ENCODE measurements at places on chromosomes 7 and 10. TPM values are rescaled to one million over a fixed set of nuclear protein-coding genes. Genes with fewer than 3 reads are reported as not detected.

DNA sequence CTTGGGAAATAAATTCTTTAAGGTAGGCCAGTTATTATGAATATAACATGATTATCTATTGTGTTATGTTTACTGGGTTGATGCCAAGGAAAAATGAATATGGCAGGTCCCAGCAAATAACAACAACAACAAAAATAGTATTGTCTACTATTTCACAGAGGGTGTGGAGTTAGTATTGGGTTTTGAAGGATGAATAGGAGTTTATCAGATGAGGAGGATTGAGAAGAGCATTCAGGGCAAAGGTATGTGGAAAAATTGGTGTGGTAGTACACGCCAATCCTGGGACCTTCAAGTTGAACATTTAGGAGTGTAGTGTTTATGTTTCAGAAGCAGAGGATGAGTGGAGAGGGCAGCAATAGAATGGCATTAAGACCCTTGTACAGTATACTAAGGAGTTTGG, 671.9 kb downstream of the AUTS2 start:
- H3K27ac ChIP-seq, result no peak overlapping the region
- DNase-seq, result no peak
- no peak overlapping the region for H3K4me3 ChIP-seq
- no peaks in the 10 kb centered on the region for H3K27me3 ChIP-seq
- H3K36me3 ChIP-seq, result no peaks in the 10 kb centered on the region

- H3K4me3 ChIP-seq, result no peak overlapping the region
- no peaks in the 10 kb centered on the region for H3K4me1 ChIP-seq
- no peak for DNase-seq
Observed at GRCh38 chr7:27513885-27514284, 148.8 kb downstream of the HIBADH start.

SFR1 gene
- 6.6 TPM for total RNA-seq

DNA sequence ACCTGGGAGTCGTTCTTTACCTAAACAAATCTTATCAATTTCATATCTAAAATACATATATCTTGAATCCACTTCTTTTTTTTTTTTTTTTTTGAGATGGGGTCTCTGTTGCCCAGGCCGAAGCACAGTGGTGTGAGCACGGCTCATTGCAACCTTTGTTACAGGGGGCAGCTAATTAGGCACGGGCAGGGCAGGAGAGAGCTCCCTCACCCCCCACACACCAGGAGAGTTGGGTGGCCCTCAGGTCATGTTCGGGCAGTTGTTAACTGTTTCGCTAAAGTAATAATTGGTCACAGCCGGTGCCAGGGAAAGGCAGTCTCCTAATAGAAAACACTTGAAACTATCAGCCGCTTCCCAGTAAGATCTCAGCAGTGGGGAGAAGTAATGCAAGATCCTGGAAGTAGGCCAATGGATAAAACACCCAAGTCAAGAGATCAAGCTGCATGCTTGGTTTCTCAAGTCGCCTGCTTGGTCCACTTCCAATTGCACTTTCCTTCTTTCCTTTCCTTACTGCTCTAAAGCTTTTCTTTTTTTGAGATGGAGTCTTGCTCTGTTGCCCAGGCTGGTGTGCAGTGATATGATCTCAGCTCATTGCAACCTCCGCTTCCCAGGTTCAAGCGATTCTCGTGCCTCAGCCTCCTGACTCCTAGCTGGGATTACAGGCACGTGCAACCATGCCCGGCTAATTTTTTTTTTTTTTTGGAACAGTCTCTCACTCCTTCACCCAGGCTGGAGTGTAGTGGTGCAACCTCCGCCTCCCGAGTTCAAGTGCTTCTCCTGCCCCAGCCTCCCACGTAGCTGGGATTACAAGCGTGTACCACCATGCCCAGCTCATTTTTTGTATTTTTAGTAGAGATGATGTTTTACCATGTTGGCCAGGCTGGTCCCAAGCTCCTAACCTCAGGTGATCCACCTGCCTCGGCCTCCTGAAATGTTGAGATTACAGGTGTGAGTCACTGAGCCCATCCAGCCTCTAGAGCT, 21.3 kb upstream of the EFCAB10 start:
- H3K27me3 ChIP-seq, result no peaks in the 10 kb centered on the region
- H3K4me3 ChIP-seq, result no peak overlapping the region
- no peak overlapping the region for H3K27ac ChIP-seq
- peaks cover 3% of the 10 kb centered on the region for H3K36me3 ChIP-seq

DNA sequence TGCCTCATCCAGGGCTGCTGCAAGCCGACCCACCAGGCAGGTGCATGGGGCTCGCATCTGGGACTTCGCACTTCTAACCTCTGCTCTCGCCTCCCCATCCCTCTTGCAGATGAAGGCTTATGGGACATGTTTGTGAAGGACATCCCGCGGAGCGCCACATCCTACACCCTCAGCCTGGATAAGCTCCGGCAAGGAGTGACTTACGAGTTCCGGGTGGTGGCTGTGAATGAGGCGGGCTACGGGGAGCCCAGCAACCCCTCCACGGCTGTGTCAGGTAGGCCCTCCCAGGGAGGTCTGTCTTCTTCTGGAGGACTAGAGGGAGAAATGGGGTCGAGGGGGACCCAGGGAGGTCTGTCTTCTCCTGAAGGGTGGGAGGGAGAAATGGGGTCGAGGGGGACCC, 448.9 kb upstream of the FOXK1 start:
- no peaks in the 10 kb centered on the region for H3K4me1 ChIP-seq
- no peak overlapping the region for H3K27ac ChIP-seq
- H3K36me3 ChIP-seq, result no peaks in the 10 kb centered on the region
- no peak overlapping the region for H3K4me3 ChIP-seq

- H3K27me3 ChIP-seq, result no peaks in the 10 kb centered on the region
- no peaks in the 10 kb centered on the region for H3K4me1 ChIP-seq
- H3K27ac ChIP-seq, result no peak overlapping the region
- DNase-seq, result no peak
- H3K4me3 ChIP-seq, result no peak overlapping the region
- H3K36me3 ChIP-seq, result peaks cover 5% of the 10 kb centered on the region
Observed at GRCh38 chr10:12568391-12569009, 219.2 kb downstream of the CAMK1D start.

DNA sequence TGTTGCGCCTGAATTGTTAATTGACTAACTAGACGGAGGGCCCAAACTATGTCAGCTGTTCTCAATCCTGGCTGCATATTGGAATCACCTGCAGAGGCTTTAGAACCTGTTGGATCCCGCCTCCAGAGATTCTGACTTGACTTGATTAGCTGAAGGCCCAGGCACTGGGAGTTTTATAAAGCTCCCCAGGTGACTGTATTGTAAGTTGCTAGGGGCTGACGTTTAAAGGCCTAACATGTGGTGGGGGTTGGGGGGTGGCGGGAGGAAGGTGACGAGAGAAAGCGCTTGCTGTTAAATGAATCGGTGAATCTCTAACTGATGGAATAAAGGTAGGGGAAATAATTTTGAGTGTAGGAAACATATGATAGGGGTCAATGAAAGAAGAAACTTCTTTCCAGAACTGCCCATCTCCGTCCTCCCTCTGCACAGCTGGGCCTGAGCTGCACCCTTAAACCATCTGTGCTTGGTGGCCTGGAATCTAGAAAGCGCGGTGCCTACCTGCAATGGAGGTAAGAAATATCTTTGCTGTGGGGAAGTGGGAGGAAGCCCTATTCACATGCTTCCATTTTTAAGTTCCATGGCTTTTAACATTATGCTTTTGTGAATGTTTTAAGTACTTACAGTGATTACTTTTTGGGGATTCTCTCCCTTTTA, 225.0 kb upstream of the FAM3C start:
- H3K27ac ChIP-seq, result no peak overlapping the region
- H3K27me3 ChIP-seq, result no peaks in the 10 kb centered on the region
- no peak overlapping the region for H3K4me3 ChIP-seq
- H3K36me3 ChIP-seq, result peaks cover 8% of the 10 kb centered on the region
- no peaks in the 10 kb centered on the region for H3K4me1 ChIP-seq

CHST15 gene
- 8.7 TPM for total RNA-seq

DNA sequence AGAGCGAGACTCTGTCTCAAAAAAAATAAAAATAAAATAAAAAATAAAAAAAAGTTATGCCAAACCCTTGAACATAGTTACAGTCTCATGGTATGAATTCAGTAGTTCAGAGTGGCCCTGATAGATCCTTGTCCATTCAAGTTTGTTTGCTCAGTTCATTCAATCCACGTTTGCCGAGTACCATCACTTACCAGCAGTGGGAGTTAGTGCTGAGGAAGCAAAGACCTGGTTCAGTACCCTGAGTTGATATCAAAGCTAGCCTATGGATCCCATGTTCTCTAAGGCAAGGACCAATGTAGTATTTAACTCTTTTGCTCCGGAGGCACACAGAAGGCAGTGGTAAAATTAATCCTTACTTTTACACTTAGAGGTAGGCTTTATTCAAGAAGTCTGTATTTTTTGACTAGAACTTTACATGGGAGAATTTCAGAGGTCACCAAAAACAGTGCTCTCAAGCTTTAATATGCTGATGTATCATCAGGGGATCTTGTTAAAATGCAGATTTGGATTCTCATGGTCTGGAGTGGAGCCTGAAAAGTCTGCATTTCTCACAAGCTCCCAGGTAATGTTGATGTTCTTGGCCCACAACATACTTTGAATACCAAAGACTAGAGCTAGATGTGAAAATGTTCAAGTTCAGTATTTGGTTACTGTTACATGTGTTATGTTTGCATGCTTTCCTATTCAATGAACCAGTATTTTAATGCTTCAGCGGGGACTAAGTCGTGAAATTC, 38.1 kb upstream of the HBP1 start:
- no peaks in the 10 kb centered on the region for H3K36me3 ChIP-seq
- no peak overlapping the region for H3K4me3 ChIP-seq
- no peaks in the 10 kb centered on the region for H3K4me1 ChIP-seq
- H3K27me3 ChIP-seq, result no peaks in the 10 kb centered on the region
- H3K27ac ChIP-seq, result peak overlapping the region; percentile 47
- DNase-seq, result peak; percentile 41

- H3K36me3 ChIP-seq, result no peaks in the 10 kb centered on the region
- no peak overlapping the region for H3K4me3 ChIP-seq
- peaks cover 50% of the 10 kb centered on the region for H3K27me3 ChIP-seq
- H3K4me1 ChIP-seq, result no peaks in the 10 kb centered on the region
- no peak for DNase-seq
- H3K27ac ChIP-seq, result no peak overlapping the region
Observed at GRCh38 chr7:91357379-91357778, 93.1 kb downstream of the FZD1 start.

DNA sequence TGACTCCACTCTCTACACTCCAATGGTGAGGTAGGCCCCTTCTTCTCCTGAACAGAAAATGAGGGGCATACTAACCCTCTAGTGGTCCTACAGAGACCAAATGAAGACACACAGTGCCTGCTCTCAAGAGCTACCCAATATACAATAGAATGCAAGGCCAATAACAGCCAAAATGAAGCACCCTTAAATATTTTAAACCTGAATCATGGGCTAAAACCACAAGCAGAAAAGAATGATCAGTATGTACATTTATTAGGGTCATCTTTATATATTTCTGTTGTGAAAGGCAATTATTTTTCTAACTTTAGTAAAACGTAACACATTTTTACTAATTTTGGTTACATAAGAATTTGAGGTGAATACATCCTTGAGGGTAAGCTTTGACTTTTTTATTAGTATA, 49.9 kb upstream of the COL1A2 start:
- H3K4me3 ChIP-seq, result no peak overlapping the region
- H3K4me1 ChIP-seq, result no peaks in the 10 kb centered on the region
- H3K36me3 ChIP-seq, result no peaks in the 10 kb centered on the region

SPDYE8 gene
- not detected for total RNA-seq

GRCh38 chr10:124619802-124620490, 124.2 kb downstream of the FAM53B start:
- DNase-seq, result no peak
- H3K4me3 ChIP-seq, result no peak overlapping the region
- H3K27ac ChIP-seq, result no peak overlapping the region
- H3K36me3 ChIP-seq, result no peaks in the 10 kb centered on the region
- H3K4me1 ChIP-seq, result peaks cover 2% of the 10 kb centered on the region

FAM25A gene
- not detected for total RNA-seq

XPNPEP1 gene
- 71.3 TPM for total RNA-seq

DNA sequence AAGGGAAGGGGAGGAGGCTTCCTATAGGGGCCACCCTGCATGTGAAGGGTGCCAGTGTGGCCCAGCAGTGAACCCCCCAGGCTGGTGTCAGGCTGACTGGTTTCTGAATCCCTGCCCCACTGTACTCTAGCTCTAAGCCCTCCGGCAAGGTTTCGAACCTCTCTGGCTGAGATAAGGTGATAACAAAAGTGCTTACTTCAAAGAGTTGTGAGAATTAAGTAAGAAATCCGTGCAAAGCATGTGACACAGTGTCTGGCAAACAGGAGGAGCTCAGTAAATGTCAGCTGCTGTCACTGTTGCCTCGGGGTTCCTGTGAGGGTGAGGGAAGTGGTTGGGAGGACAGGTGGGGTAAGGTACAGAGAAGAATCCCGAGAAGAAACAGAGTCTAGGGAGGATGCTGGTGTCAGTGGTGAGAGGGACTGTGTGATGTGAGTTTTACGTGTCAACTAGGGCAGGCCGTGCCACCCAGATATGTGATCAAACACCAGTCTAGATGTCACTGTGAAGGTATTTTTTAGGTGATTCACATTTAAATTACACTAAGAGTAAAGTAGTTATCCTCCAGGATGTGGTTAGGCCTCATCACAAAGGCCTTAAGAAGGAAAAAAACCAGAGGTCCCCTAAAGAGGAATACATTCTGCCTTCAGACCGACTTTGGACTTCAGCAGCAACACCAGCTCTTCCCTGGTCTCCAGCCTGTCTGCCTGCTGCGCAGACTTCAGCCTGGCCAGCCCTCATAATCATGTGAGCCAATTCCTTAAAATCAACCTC, 64.4 kb downstream of the BPGM start:
- no peaks in the 10 kb centered on the region for H3K36me3 ChIP-seq
- no peaks in the 10 kb centered on the region for H3K4me1 ChIP-seq
- no peak for DNase-seq
- no peak overlapping the region for H3K4me3 ChIP-seq
- H3K27ac ChIP-seq, result no peak overlapping the region

CALHM3 gene
- not detected for total RNA-seq

SNX10 gene
- total RNA-seq, result 9.6 TPM

DNA sequence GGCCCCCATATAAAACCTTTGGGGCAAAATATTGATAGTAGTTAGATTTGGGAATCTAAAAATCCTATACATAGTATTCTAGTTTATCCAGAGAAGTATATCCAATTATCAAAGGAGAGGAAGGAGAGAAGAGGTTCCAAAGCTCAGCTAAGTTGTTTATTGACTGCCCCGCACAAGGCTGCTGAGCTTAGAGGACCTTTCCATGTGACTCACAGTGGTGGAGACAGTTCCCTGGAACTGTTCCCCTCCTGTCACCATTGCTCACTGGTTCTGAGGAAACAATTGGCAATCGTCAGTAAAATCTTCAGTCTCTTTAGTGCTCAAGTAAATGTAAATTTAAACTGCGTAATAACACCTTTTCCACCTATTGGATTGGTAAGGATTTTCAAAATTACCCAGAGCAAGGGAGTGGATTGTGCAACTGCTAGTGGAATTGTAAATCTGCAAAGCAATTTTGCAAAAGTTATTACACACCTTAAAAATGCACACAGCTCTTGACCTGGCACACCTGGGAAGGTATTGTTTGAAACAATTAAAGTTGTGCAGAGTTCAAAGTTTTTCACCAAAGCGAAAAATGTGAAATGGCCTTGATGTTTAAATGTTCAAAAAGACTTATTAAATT, 63.1 kb downstream of the EEPD1 start:
- DNase-seq, result no peak
- H3K27ac ChIP-seq, result no peak overlapping the region
- peaks cover 13% of the 10 kb centered on the region for H3K4me1 ChIP-seq
- no peaks in the 10 kb centered on the region for H3K27me3 ChIP-seq
- no peak overlapping the region for H3K4me3 ChIP-seq

All from H9 (cell line).